ENCODE measurements at places on chromosomes 1 and 21.

GRCh38 chr1:208709981-208710380 lies 465.8 kb upstream of the PLXNA2 start:
- no peak for DNase-seq

- DNase-seq: peak; percentile 43
Measured at GRCh38 chr1:174982971-174983689, 16.6 kb upstream of the CACYBP start.

GRCh38 chr1:56416495-56416894 lies 162.9 kb downstream of the PLPP3 start:
- no peak for DNase-seq

GRCh38 chr1:168466092-168466713 lies 77.6 kb downstream of the XCL2 start:
- no peak for DNase-seq

GRCh38 chr1:197715806-197716205 lies 59.5 kb downstream of the DENND1B start:
- no peak for DNase-seq

Data from fibroblast of skin of back (primary cell).